Stimulated activated CD8-positive, alpha-beta memory T cell treated with anti-CD3 and anti-CD28 coated beads, Interleukin-7, amount 100 ng/mL, for 24 hours (primary cell): ENCODE measurements at places on chromosomes 2 and 18.

- no peak for DNase-seq
Measured at GRCh38 chr2:219078126-219078525, 17.4 kb upstream of the IHH start.

- DNase-seq = no peak
Measured at GRCh38 chr2:203983064-203983715, 46.6 kb downstream of the ICOS start.

- DNase-seq = no peak
Measured at GRCh38 chr2:207833251-207833751, 63.6 kb upstream of the FZD5 start.

GRCh38 chr18:42706618-42707017 lies 408.9 kb downstream of the RIT2 start:
- DNase-seq = no peak

DNA sequence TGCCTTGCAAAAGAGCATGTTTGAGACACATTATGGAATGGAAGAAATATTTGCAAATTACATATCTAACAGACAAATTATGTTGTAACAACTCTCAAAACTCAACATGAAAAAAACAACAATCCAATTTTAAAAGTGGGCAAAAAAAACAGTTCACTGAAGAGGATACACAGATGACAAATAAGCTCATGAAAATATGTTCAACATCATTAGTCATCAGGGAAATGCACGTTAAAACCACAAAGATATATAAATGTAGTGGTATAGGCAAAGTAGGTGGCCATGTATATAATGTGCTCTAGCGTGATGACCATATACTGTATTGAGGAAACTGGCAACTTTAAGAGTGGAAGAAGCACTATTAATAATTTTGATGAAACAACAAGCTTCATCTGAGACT lies 220.1 kb downstream of the IRS1 start:
- DNase-seq = no peak

- DNase-seq = no peak
Measured at GRCh38 chr2:181848261-181848886, 43.2 kb upstream of the ITPRID2 start.

GRCh38 chr2:152617456-152618192 lies 99.6 kb downstream of the PRPF40A start:
- no peak for DNase-seq

- DNase-seq = no peak
Measured at GRCh38 chr2:239113171-239113570, 265.3 kb downstream of the TWIST2 start.

DNA sequence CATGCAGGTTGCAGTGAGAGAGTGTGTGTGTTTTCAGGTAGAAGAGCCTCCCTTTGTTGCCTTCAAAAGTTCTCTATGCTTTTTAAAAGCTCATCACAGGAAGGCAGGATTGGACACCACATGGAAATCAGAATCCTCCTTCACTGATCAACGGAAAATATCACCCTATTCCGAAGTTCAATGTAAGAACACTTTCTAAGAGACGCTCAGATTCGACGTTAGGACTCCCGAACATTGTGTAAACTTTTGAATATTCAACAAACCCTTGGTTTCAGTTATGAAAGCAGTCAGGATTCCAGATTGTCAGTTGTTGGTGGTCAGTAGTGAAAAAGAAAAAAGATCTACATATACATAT lies 561.4 kb upstream of the ID2 start:
- DNase-seq = no peak

GRCh38 chr2:50313656-50314055 lies 718.3 kb downstream of the NRXN1 start:
- DNase-seq = no peak

- no peak for DNase-seq
Measured at GRCh38 chr18:28606686-28607085, 429.8 kb upstream of the CDH2 start.

- DNase-seq = no peak
Measured at GRCh38 chr2:238119756-238120462, 18.6 kb upstream of the KLHL30 start.

GRCh38 chr2:20291106-20291564 lies 59.5 kb downstream of the PUM2 start:
- no peak for DNase-seq

DNA sequence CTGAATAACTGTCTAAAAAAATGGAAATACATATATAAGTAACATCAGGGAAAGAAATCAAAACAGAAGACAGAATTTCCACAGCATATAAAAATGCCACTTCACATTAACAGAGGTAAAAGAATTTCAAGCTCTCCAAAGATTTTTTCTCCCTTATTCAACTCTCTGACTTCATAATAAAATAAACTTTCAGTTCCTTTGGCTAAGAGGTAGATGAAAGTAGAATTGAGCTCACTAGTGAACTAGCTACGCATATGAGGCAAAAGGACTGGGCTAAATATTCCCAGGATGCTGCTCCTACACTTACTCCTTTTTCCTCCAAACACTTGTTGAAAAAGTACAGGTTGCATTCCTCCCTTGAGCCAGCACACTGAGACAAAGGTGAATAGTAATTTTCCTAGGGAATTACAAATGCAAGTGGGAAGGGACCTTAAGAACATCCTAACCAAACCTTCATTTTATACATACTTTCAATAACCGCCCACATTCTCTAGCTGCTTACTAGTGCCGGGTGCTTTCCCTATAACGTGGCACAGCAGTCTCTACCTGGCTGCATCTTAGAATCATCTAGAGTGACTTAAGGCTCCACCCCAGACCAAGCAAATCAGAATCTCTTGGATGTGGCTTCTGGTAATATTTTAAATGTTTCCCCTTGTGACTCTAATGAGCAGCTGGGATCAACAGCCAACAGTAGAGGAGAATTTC lies 136.6 kb downstream of the MTCL1 start:
- no peak for DNase-seq

GRCh38 chr2:98607104-98607503 lies 1.2 kb downstream of the COA5 start:
- DNase-seq = no peak

- no peak for DNase-seq
Measured at GRCh38 chr2:195488567-195488966, 168.5 kb upstream of the SLC39A10 start.

- no peak for DNase-seq
Measured at GRCh38 chr18:44474067-44474411, 206.6 kb upstream of the SETBP1 start.

GRCh38 chr2:110774701-110775100 lies 42.3 kb downstream of the ACOXL start:
- no peak for DNase-seq

GRCh38 chr2:72859831-72860262 lies 27.4 kb upstream of the SPR start:
- DNase-seq = peak; percentile 15

DNA sequence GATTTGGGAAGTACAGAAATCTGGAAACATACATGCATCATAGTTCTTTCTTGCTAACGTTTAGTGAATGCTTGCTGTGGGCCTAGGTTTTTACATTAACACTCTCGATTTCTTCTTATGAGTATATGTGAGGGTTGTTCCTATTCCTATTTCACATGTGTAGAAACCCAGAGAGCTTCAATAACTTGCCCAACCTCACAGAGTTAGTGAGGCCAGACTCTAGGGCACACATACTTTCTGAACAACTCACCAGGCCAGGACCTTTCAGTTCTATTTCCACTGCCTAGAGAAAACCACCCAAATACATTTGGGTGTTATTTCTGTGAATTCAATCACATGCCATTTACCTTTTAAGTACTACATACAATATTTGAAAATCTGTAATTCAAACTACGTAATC lies 8.2 kb upstream of the KCTD1 start:
- DNase-seq = no peak

DNA sequence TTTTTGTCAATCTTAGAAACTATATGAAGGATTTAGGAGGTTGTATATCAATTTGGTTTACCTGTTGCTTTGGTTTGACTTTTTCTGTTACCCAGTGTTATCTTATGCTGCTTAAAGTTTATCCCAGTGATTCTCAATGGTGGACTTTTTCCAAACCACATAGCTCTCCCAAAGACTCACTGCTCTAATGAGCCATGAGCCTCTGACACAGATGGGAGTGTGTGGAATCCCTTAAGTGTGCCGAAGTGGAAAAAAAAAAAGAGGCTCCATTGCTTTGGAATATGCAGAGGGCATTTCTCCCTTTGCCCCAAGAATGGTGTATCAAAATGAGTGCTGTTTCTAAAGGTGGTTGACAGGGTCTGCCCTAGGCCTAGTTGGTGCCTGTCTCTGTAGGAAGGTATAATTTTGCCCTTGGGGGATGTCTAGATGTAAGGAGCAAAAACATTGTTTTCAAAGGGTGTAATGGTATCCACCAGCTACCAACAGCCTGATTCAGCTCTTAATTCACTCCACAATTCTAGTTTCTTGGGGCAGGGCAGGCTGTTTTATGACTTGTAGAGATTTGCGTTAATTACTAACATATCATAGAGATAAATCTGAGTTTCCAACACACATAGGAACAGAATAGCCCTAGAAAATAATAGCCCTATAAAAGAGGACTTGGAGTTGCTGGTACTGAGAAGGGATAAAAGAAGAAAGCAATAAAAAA lies 64.3 kb upstream of the CYP26B1 start:
- DNase-seq = no peak

GRCh38 chr18:6056171-6056910 lies 161.0 kb upstream of the TMEM200C start:
- no peak for DNase-seq

- no peak for DNase-seq
Measured at GRCh38 chr2:204370172-204370718, 175.0 kb upstream of the PARD3B start.

GRCh38 chr2:162007447-162008040 lies 66.5 kb downstream of the DPP4 start:
- no peak for DNase-seq

DNA sequence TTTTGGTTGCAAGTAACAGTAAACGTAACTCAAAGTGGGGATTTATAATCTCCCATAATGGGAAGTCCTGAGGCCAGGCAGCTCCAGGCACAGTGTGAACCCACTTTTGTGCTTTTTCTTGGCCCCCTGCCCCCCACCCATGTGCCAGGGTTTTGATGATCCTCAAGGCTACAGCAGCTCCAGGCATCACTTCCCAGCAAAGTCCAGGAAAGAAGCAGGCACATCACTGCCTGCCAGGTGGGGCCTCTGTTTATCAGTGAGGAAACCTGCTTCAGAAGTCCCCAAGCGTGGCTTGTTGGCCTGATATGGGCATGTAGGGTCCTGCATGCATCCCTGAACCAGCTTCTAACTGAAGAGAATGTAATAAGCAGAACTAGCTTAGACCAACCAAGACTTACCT lies 299.2 kb upstream of the SKOR2 start:
- no peak for DNase-seq

DNA sequence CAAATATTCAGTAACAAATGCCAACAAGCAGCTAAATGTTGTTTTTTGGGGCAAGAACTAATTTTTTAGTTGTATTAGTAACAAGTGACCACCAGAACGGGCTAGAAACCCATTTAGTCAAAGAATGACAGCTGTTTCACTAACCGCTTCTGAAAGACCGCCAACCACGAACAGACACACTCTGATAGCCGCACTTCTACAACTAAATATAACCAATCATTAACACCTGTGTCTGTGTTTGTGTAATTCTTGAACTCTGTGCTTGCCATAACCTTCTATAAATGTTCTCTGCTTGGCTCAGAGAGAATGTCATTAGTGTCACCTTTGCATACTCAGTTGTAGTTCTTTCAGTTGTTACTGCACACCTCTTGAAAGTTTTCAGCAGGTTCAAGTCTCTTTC lies 526.3 kb upstream of the LRRTM1 start:
- no peak for DNase-seq

DNA sequence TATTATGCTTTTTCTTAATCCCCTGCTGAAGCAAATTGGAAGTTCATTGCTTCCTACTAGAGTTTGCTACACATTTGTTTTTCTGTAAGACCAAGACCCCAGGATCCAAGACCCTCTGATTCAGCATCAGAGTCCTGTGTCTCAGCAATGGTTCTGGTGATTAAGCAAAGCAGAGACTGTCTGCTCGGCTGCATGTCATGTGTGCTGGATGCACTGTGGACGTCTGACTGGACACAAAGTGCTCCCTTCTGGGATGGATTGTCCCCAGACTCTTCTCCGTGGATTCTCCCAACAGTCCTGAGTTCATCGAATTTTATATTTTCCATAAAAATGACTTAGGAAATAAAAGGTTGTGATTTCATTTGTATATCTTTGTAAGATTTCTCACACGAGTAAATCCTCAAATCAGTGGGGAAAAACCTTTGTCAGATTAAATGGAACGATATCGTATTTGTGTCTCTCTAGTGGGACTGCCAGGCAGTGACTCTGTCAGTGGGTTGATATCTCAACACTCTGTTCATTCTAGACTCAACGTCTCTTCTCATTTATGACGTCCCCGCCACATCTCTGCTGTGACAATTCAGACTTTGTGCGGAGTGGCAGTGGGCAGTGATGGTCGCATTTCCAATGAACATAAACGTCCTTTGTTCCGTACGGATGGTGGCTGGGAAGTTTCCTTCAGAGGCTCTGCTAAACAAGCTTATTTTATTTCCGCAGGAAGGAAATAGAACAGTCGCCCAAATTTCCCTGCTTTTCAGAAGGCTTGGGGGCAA lies 58.6 kb downstream of the NCAPH start:
- no peak for DNase-seq

GRCh38 chr2:133496501-133497269 lies 71.6 kb downstream of the NCKAP5 start:
- DNase-seq = no peak

DNA sequence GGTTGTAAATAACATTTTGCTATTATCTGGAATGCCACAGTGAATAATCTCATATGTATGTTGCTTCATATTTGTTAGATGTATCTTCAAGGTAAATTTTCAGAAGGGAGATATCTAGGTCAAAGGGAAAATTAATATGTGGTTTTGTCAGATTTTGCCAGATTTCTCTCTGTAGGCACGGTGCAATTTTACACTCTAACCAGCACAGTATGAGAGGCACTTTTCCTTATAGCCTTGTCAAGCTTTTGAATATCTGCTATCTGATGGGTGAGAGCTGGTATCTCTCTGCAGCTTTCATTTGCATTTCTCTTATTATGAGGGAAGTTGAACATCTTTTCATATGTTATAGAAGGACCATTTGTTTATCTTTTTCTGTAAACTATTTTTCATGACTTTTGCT lies 175.7 kb upstream of the PGAP1 start:
- DNase-seq = no peak

GRCh38 chr2:72104821-72105588 lies 42.7 kb downstream of the CYP26B1 start:
- no peak for DNase-seq

DNA sequence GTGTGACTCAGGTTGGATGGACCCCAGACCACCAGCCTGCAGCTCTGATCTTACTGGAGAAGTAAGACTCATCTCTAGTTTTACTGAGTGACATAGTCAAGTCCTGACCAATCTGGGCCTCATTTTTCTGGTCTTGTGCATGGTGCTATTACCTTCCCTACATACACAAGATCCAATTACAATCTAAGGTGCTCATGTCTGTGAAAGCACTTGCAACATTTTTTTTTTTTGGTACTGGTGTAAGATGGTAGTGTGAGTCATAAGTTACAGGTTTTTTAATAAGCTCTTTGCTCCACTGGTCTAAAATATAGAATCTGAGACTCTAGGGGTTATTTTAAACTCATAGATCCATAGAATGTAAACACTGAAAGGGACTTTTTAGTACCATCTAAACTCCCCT lies 117.3 kb upstream of the EFEMP1 start:
- DNase-seq = no peak

- DNase-seq = no peak
Measured at GRCh38 chr2:196217116-196217515, 45.7 kb upstream of the STK17B start.

GRCh38 chr18:26926066-26926675 lies 60.7 kb upstream of the AQP4 start:
- no peak for DNase-seq
